Renal pelvis (tissue), 12 donors: ENCODE measurements at places on chromosomes 12 and 14. TPM values are rescaled to one million over a fixed set of nuclear protein-coding genes. Genes with fewer than 3 reads are reported as not detected.

DNA sequence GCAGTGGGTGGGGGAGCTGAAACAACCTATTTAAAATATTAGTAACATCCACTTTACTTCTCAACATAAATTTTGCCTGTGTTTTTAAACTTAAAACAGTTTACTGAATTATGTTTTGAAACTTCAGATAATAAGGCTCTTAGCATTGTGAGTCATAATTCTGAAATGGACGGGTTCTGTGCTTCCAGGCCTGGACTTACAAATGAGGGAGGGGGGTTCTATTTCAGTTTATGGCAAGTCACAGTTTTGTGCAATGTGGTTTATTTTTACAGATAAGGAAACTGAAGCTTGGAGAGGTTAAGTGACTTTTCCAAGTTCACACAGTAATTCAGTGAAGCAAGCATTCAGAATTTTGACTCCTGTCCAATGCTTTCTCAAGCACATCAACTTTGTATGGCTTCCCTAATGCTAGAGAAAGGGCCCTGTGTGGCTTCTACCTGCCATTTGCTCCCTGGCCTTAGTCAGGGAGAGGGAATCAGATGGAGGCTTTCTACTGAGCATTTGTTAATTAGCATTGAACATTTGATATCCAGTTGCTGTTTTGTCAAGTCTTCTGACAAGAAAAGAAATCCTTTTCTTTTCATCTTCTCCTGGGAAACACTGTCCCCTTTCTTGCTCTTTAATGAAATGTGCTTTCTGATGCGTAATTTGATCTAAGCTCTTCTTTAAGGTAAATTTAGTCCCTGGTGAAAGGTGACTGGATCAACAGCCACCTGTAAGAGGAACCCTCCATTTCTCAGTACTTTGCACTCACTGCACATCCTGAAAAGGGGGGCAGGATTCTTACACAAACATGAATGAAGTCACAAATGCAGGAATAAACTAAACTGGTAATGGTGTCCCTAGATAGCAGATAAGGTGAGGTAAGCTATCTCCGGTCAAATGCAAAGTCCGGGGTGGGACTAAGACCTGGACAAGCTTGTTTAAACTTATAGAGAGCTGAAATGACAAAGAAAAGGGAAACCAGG lies 2.5 kb upstream of the SALL2 start:
- DNase-seq: no peak

DNA sequence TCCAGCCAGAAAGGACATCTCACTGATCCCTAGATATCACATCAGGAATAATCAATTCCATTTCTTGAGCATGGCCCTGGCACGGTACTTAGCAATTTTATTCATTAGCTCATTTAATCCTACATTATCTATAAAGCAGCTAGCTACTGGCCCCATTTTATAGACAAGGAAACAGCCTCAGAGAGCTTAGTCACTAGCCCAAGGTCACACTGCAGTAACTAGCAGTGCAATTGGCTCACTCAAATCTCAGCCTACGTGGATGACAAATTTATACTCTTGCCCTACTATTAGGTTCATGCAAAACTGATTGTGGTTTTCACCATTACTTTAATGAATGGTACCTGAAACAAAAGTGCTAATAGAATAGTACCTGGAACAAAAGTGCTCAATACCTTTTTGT lies 41.7 kb downstream of the NUAK1 start:
- DNase-seq: no peak

DNA sequence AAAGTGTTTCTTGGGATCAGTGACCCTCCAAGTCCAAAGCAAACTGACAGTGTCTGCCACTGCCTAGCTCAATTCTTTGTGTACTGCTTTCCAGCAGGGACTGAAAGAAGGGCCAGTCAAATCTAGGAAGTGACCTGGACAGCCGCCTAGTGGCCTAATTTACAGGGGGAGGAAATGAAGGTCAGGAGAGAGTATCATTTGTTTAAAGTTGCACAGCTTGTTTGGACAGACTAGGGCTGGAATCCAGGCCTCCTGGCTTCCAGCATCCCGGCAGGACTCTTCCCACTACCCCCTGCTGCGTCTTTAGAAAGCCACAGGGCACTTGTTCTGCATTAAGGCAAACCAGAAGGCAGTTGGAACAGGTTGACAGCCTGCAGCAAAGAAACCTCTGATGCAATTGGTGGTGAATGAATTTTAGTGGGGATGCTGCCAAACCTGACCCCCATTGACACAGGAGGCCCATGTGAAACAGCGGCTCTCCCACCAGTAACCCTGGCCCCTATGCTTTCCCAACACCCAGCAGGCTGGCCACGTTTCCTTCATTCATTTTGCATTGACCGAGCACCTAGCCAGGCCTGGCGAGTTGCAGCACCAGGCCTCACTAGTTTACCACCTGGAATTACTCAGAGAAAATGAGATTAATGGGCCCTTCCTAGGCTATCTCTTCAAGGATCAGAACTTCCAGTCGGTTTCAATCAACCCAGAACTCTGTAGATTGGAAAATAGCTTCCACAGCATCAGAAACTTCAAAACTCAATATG lies 28.2 kb downstream of the GALNT16 start:
- peak; percentile 45 for DNase-seq

DNA sequence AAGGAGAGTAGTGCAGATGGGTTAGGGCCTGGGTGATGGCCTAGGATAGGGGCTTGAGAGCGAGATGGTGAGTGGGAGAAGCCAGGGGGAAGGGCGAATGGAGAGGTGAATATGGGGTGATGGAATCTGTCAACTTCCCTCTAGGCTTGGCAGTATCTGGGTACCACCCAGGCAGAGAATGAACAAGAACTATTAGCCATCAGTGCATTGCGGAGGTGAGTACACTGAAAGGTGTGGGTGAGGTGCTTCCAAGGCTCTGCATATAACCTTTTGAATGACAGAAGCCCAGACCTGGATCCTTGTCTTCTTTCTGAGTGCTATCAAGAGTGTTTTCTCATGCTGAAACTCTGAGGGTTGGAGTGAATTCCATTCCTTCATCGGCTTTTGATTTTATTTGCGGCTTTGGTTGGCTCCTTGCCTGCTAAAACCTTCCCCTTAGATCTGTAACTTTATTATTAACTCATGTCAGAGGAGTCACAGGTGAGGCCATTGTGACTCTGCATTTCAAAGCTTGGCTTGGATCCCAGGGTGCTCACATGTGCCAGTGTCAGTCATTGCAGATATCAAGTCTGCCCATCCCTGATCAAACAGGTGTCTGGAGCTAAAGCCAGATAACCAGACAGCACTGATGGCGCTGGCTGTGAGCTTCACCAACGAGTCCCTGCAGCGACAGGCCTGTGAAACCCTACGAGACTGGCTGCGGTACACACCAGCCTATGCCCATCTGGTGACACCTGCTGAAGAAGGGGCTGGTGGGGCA lies 18.6 kb downstream of the PEX5 start:
- no peak for DNase-seq

DNA sequence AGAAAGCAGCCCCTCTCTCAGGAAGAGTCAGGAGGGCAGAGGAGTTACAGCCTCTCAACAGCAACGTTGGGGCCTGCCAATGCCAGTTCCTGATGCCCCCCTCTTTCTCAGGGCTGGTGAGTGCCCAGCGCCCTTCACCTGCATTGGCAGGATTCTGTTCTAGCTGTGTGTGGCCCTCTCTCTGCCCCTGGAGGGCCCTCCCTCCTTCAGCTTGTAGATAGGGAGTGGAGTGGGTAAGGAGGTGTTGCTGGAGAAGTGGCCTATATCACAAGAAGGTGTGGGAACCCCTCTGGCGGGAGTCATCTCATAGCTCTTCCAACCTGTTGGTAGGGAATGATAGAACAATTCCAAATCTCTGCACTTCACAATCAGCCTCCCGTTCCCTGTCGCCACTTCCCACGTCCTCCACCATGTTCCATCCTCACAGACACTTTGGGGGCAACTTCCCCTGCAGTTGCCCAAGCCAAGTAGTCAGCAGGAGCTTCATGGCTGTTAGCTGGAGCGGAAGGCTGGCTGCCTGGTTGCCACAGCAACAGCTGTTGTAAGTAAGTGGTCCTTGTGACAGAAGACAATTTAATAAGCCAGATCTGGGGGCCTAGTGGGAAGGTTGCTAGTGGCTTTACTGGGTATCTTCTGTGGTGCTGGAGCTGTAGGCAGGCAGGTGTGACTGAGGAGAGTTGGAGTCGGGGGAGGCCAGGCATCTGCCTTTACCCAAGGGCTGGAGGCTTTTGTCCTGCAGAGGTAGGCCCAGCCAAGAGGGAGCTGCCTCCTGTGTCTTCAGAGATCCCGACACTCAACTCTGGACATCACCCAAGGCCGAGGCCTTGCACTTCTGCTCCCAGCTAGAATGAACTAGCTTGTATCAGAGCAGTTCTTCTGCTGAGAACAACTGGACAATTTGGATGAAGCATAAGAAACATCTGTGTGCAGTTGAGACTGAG lies 38.4 kb downstream of the GALNT16 start:
- DNase-seq: no peak

- no peak for DNase-seq
Observed at GRCh38 chr12:67514502-67514901, 134.0 kb upstream of the DYRK2 start.

ATL1 gene
- polyA plus RNA-seq: 9.3 TPM

RASAL1 gene
- 9.9 TPM for polyA plus RNA-seq

ITGA7 gene
- 38.9 TPM for polyA plus RNA-seq
